ENCODE measurements at places on chromosomes 2 and 18. TPM values are rescaled to one million over a fixed set of nuclear protein-coding genes. Genes with fewer than 3 reads are reported as not detected.

GRCh38 chr18:70024093-70024492, 76.4 kb upstream of the CD226 start:
- DNase-seq: no peak

GRCh38 chr2:184765112-184765895, 167.0 kb downstream of the ZNF804A start:
- DNase-seq: no peak

Gene SOX11
- not detected for total RNA-seq

Gene MAPK4
- total RNA-seq: not detected

Measured in activated naive CD8-positive, alpha-beta T cell treated with anti-CD3 and anti-CD28 coated beads, Interleukin-2, amount 10 ng/mL, durations not matched to agents 7 days and 5 days (primary cell).